ENCODE measurements at places on chromosomes 7 and 10.

DNA sequence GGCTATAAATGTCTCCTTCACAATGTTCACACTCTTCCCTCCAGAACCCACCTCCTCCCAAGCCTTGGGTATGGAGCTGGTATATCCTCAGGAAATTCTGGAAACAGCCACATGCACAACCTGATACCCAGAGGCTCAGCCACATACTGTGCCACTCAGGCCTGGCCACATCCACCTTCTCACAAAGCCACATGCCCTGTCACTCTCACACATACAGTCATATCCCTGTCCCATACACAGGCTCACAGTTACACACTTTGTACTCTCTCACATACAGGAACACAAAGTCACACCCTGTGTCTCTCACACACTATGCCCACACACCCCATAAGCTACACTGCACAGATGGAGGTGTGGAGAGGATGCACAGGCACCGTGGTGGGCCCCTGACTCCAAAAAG is 10.1 kb downstream of the KCNIP2 start:
- DNase-seq = no peak

DNA sequence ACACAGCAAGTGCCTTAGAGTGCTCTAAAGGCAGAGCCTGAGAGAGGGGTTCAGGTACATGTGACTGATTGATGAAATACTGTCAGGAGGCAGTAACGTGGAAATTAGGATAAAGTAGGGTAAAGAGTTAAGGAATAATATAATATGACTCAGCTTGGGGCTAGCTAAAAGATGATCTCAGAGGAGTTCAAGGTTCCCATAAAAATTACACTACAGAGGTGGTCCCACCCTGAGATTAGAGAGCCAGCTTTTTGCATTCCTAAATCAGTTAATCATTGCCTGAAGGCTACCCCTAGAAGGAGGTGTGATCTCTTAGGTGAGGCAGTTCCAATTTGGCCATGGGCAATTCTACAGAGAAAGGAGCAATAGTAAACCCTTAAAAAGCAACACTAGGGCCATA is 5.8 kb downstream of the LIPJ start:
- no peak for DNase-seq

DNA sequence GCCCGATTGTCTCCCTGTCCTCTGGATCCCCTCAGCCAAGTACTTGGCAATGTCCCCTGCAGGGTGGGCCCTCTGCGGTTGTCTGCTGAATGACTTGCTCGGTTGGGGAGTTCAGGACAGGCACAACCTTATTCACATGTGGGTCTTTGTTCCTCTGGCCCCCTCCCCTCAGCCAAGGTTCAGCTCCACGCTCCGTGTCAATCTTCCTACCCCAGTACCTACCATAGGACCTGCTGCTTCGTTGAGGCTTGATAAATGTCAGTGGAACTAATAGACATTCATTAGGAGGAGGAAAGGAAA is 7.1 kb downstream of the CPA5 start:
- peak; percentile 32 for DNase-seq

DNA sequence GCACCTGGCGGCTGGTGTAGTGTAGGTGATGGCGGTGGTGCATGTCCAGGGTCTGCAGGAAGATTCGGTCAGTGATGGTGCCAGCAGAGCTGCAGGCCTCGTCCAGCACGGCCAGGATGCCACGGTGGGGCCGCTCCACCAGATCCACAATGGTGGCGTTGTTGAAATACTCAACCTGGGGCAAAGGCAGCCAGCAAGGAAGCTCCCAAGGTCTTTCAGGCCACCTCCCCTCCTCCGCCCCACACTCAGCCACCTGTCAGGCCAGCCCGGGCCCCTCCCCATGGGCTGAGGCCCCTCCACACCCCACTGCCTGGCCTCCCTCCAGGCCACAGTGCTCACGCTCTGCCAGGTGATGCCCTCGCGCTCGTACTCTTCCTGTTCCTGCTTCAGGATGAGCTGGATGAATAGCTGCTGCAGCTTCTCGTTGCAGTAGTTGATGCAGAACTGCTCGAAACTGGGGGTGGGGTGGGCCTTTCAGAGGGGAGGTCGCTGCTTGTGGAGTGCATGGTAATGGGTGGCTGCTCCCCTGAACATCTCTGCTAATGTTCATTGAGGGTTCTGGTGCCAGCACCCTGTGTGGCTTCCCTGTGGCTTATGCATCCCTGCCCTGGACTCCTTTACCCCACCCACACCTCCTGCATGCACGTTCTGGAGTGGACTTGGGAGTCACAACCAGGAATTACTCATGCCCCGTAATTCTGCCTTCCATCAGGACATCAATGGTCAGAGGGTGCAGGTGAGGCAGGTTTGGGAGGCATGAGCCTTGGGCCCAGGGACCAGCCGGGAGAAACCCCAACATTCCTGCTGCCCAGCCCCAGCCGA is 8.9 kb downstream of the MYO1G start:
- no peak for DNase-seq

GRCh38 chr10:119198438-119198837 is 8.9 kb upstream of the GRK5 start:
- DNase-seq = no peak

- DNase-seq = no peak
Observed at GRCh38 chr7:974172-974571, 1.2 kb downstream of the COX19 start.

- no peak for DNase-seq
Observed at GRCh38 chr7:156095908-156096539, 283.8 kb upstream of the SHH start.

DNA sequence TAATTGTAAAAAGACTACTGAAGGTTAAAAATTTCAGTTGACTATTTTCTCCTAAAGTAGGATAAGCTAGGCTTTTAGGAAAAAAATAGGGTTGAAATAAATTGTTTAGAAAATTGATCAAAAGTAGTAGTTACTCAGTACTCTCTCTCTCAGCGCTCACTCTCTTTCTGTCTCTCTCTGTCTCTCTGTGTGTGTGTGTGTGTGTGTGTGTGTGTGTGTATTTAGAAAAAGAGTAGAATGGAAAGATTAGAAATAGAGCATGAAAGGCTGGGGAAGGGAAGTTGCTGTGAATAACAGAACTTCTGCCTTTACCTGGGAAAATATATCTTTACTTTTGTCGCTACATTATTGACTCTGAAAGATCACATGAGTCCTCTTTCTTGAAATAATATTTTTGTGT is 20.6 kb downstream of the ADK start:
- no peak for DNase-seq

Data from ELF-1 (cell line).